ENCODE measurements at places on chromosomes 16 and 17.

GRCh38 chr17:78506454-78507309, 70.5 kb downstream of the DNAH17 start:
- no peak for DNase-seq

GRCh38 chr16:90019543-90020259, 445 bp upstream of the DBNDD1 start:
- no peak for DNase-seq

DNA sequence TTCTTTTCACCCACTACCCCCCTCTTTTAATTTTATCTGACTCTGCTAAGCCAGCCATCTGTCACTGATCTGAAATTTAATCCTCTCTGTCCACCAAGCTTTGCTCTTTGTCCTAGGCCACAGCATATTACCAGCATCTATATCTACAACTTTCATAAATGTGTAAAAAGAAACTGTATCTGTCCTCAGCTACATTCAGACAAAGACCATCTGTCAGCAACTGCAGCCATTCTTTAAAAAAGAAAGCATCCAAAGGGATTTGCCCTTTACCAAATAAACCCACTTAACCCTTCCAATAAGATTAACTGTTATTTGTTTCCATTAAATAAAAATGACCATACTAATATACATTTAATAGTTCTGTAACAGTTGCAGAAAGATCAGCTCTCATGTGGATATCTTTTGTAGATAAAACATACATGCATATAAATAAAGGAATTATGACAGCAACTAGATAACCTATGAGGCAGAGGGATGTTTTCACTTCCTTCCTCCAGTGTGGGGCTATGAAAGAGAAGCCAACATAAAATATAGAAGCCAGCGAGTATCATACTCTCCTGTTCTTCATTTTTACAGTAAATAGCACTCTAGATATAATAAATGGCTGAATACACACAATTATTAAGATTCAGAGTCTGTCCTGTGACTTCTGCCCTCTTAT, 602.5 kb upstream of the SALL1 start:
- no peak for DNase-seq

DNA sequence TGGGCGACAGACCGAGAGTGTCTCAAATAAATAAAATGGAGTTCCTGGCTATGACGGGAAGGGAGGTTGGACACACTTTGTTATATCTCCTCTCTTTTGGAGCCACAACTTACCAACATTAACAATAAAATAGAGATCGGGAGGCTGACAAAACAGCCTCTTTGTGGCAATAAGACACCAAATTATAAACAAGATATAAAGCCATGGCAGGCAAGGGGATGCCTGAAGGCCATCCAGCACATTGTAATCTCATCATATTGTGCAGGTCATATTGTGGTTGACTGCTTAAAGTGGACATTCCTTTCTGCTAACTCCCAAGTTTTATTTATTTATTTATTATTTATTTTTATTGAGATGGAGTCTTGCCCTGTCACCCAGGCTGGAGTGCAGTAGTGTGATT, 59.9 kb upstream of the MGAT5B start:
- DNase-seq, result no peak

DNA sequence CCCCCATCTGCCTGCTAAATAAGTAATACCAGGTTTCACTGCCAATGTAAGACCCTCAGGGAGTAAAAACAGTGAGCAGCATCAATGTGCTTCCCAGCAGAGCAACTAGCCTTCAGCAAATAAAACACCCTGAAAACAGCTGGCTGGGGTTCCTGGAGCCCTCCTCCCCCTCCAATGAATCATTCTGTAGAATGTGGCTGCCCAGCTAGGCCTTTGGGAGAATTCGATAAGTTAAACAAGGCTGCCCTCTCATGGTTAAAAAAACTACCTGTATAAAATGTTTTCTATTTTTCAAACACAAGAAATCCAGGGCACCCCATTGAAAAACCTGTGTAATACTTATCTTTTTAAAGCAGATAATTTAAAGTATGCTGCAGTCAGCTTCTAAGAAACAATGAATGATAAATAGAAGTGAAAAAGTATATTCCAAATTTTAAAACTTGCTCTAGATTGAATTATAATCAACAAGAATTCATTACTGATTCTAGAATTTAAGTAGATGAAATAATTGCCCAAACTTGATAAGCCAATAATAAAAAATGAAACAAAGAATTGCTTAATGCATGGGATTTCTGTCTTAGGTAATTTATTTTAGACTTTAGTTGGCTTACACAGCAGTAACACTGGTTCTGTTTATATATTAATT, 9.4 kb upstream of the TOM1L1 start:
- no peak for DNase-seq

GRCh38 chr17:4898927-4899326, 409 bp upstream of the C17orf107 start:
- DNase-seq, result no peak

DNA sequence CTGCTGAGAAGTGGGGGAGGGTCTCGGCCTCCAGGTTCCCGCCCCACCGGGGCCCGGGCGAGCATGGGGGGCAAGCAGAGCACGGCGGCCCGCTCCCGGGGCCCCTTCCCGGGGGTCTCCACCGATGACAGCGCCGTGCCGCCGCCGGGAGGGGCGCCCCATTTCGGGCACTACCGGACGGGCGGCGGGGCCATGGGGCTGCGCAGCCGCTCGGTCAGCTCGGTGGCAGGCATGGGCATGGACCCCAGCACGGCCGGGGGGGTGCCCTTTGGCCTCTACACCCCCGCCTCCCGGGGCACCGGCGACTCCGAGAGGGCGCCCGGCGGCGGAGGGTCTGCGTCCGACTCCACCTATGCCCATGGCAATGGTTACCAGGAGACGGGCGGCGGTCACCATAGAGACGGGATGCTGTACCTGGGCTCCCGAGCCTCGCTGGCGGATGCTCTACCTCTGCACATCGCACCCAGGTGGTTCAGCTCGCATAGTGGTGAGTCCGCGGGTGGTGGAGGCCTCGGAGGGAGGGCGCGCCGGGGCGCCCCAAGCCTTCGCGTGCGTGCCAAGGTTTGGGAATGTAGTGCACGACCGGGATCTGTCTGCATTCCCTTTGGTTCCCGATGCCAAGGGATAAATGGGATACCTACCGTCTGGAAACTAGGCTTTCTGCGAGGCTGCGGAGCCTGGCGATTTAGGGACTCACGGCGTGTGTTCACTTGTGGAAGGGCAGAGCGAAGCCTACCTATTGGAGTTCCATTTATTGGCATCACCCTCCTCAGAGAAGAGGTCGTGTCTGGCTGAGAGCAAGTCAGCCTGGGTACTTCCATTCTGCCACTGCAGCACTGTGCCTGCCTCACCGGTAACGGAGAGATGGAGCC, 1.0 kb downstream of the ZNRF1 start:
- no peak for DNase-seq

All from SIG-M5 (cell line).